ENCODE measurements at places on chromosomes 3 and 15.
A peak's percentile ranks its signal among the peaks of the same experiment; 100 is the strongest.

DNA sequence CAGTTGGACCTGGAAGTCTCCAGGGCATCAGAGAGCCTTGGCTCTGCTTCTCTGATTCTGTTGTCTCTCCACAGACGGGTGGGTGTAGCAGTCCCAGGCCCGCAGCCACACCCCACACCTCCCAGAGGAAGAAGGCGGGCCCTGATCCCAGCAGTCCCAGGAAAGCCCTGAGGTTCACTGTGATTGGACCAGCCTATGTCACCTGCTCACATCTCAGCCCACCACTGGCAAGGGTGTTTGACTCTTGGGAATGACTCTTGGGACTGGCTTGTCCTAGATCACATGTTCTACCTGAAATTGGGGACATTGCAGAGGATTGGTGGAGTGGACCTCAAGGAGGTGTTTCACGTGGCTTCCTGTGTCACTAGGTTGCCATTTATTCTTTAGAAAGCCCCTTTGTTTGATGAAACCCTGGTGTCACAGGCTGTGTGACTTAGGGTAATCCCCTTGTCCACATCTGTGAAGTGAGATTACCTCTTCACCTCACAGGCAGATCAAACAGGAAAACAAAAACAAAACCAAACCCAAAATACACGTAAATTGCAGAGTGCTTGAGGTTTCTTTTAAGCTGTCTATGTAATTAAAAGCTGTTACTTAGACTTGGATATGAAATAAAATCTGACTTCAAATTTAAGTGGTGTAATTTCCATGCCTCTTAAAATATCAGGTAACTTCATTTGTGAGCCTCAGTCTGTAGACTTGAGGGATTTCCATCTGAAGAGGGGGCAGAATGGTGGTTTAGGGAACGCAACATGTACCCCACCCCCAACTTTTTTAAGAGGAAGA, 26.7 kb downstream of the FLNB start:
- DNase-seq: peak; percentile 75

DNA sequence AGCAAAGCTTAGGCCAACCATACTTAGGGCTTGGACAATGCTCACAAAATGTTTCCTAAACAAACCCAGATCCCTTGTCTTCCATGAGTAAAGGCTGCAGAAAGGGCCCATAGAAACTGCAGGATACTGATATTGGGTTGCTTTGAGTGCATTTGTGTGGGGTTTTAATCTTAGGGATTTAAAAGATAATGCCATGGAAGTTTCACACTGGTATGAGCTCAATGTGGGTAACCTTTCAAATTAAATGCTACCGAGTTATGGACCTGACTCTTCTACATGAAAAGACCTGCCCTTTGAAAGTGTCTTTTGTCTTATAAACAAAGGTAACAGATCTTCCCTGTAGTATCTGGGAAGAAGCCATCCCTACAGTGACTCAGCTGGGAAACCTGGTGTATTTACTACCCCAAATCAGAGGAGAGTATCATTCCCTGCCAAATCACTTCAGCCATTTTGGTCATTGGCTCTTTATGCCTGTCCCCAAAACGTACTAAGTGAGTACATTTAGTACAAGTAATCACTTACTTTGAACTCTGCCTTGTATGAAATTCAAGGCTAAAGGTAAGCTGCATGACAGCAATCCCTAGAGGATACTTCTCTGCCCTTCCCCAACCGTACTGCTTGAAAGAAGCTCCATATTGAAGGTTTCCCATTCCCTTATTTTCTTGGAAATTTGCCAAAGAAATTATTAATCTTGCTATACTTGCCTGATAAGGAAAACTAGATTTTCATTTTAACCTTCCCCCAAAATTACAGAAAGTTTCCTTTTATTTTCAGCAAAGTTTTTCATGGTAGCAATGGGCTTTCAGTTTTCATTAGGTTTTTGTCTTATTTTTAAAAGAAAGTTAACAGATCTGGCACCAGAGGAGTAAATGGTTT, 7.2 kb downstream of the TM4SF1 start:
- no peak for DNase-seq

GRCh38 chr15:65952391-65953053, 83.2 kb downstream of the RAB11A start:
- no peak for DNase-seq

GRCh38 chr15:71275098-71275497, 159.8 kb downstream of the THSD4 start:
- no peak for DNase-seq

DNA sequence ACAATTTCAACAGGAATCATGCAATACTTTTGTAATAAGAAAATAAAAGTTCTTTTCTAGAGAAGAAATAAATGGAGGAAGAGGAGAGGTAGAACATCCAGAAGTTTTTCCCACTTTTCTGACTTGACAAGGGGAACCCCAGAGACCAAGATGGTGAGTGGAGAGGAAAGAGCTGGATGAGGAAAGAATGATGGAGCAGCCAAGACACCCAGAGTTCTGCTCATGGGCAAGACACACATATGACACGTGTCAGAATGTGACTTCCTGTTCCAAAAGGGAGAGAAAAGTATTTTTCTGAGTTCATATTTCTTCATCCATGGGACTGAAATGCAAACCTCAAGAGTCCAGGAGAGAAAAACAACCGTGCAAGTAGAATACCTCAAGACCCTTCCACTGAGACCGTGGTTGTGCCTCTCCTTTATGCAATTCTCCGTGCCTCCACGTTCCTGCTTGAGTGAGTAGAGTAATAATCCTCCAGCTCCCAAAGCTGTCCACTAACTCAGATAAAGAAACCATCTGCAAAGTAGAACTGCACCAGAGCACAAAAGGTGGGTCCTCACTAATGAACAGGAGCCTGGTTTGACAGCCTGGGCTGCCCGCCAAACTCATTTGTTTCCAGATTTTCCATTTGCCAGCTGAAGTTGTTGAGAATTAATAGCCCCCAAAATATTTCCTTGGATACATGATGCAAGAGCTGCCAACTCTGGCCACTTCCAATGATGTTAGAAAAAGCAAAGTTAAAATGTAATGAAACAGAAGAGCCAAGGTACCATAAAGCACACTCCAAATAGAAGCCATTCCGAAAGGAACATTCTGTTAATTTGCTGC, 272.6 kb upstream of the IGF1R start:
- no peak for DNase-seq

DNA sequence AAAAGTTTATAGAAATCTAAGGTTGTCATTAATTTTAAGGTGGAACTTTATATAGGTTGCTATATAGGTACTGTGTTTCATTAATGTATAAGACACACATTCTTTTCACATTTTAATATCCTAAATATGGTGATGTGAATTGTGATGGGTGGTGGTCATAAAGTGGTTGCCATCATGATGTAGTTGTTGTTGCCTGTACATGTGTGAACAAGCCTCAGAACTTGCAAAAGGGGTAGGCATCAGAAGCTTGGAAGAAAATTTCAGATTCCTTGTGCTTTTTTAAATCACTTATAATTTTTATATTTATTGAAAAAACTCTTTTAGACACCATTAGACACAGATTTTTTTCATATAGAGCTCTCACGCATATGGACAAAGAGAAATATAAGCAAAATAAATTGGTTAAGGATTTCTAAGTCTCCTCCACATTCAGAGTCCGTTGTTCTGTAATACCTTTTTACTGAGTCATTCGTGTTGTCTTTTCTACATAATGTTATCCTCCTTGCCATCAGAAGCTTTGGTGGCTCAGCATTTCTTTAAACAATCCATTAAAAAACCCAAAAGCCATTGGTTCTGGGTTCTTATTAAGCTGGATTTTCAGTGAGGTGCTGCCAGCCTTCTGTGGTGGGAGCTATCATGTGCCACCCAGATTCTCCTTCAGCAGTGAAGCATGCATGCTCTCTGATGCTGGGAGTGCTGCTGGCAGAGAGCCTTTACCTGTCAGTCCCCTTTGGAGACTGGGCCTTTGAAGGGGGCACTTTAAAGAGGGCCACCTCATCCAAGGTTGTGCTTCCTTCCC, 140.4 kb upstream of the GALNT15 start:
- no peak for DNase-seq

DNA sequence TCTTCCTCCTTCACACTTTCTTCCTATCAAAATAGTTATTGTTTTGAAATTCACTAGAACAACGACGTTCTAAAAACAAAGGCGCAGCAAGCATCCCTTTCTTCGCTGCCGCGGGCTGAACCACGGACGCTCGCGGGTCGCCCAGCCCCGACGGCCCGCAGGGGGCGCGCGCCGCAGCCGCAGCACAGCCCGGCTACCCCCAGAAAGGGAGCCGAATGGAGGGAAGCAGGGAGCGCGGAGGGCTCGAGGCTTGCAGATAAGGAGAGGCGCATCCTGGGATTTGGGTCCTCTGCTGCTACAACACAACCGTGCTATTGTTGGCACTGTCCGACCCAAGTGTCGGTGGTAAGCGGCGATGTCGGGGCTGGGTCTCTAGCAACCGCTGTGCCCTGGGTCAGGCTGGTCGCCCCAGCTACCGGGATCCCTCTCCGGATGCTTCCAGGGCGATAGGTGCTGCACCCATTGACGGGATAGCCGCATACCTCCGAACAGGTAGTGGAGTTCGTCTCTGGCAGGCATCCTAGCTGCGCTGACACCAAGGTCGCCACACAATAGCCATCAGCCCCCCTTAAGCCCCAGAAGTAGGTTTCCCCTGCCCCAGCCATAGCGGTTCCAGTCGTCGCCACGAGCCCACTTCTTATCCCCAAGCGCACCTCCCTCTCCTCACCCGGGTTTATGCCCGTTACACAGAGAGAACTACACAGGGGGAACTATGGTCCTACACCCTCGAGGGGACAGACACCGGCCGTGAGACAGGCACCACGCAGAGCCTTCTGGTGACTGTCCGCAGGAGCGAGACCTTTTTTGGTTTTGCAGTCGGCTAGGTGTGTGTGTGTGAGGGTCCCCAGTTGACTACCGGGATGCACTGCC, 6.0 kb downstream of the ONECUT1 start:
- no peak for DNase-seq

DNA sequence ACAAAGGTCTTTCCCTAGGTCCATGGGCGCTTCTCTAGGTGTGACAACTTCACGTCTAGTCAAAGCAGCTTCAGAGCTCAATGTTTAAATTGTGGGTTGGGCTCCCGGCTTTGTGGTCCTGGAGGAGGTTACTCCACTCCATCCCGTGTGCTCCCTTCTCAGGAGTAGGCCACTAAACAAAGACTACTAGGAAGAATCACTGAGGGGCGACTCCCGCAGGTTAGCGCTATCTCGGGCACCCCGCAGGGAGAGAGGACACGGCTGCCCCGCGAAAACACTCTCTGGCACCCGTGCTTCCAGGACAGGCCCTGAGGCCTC, 500 bp downstream of the PARP6 start:
- DNase-seq: no peak

- no peak for DNase-seq
Observed at GRCh38 chr3:126083511-126083912, 412 bp downstream of the SLC41A3 start.

DNA sequence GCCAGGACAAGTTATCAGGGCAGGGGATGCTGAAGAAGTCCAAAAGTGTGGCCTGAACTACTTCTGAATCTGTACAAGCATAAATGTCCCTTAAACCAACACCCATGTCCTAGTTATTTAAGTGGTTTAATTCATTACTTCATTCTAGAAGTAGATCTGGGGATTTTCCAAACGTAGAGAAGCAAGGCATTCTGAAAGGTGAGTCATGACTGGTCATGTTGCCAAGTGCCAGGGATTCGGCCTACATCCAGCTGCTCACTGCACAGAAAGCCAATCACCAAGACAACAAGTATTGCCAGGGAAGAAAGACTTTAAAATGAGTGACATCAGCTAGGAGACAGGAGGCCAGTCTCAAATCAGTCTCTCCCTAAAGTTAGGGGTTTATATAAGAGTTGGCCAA, 396.6 kb downstream of the GABRB3 start:
- no peak for DNase-seq

- no peak for DNase-seq
Observed at GRCh38 chr3:77227567-77227966, 187.7 kb downstream of the ROBO2 start.

DNA sequence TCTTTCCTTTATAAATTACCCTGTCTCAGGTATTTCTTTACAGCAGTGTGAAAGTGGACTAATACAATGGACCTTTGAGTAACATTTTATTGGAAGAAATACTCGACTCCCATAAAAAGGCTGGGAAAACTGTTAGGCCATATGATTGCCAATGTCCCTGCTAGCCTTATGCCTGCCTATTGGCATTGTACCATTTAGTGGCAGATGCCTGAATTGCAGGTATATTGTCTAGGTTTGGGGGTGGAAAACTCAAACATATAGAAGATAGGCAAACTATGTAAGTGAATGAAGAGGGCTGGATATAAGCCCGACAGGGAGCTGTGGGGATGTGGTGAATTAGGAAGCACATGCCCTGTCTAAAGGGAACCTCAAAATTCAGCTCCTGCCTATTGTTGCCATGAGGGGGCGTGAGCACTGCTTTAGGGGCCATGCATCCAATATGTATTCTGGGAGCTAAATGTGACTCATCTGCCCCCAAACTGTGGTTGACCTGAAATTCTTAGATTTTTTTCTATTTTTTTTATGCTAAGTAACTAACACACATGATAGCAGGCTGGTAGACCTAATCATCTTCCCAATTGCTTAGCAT, 65.2 kb upstream of the TRA2B start:
- peak; percentile 58 for DNase-seq

GRCh38 chr3:129490273-129490675, 38.2 kb upstream of the RHO start:
- DNase-seq: peak; percentile 41

- DNase-seq: peak; percentile 42
Observed at GRCh38 chr15:49145651-49146609, 9.5 kb downstream of the COPS2 start.

DNA sequence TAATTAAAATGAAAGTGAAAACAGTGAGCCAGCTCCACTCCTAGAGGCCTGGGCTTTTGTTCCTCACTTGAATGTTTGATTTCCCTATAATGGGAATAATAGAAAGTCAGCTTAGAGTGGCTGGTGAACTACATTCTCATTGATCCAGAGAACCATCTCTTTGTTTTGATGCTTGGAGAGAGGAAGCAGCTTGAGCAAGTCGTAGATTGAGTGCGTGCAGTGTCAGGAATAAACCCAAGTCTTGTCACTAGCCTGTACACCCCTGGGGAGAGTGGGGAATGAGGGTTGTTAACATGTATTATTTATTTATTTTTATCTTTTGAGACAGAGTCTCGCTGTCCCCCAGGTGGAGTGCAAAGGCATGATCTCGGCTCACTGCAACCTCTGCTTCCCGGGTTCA, 885 bp upstream of the LSG1 start:
- DNase-seq: no peak

- DNase-seq: no peak
Observed at GRCh38 chr3:108130701-108131474, 40.1 kb upstream of the CD47 start.

GRCh38 chr3:140145528-140145927, 210.5 kb downstream of the CLSTN2 start:
- DNase-seq: no peak

DNA sequence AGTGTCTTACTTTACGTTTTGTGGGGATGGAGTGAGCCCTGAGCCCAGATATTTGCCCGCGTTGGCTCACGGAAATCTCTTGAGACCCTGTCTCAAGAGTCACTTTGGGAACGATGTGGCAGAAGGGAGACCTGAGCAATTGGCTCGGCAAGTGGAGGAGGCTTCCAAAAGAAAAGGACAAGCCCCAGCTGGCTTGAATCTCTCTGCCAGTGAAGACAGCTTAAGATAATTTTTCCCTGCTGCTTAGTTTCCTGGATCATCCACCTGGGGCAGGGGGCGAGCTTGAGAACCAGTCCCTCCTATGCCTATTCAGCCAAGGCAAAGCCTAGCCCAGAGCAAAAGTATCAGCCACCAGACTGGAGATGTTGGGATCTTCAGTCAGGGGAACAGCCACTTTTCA, 708 bp downstream of the SEC22A start:
- DNase-seq: no peak

Data from Jurkat, Clone E6-1 (cell line).